ENCODE measurements at places on chromosomes 2 and 18.
A peak's percentile ranks its signal among the peaks of the same experiment; 100 is the strongest.

- no peak for DNase-seq
Observed at GRCh38 chr2:218812096-218812815, 19.3 kb downstream of the PRKAG3 start.

- DNase-seq, result no peak
Observed at GRCh38 chr18:23972453-23972852, 42.1 kb upstream of the TTC39C start.

DNA sequence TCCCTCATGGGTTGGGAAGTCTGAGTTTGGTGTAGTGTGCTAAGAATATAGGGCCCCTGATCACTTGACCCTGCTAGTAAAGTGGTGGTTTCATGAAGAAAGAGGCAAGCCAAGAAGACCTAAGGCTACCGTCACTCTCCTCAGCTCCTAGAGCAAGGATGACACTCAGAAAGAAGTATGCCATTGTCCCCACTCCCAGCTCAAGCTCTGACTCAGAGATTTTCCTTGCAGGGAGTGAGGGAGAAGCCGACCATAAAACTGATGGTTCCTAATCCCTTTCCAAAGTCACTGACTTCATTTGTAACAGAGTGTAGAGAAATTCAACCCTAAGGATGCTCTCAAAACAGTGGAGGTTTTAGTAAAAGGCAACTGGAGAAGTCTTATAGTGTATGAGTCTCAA is 80.9 kb downstream of the ICA1L start:
- no peak for DNase-seq

DNA sequence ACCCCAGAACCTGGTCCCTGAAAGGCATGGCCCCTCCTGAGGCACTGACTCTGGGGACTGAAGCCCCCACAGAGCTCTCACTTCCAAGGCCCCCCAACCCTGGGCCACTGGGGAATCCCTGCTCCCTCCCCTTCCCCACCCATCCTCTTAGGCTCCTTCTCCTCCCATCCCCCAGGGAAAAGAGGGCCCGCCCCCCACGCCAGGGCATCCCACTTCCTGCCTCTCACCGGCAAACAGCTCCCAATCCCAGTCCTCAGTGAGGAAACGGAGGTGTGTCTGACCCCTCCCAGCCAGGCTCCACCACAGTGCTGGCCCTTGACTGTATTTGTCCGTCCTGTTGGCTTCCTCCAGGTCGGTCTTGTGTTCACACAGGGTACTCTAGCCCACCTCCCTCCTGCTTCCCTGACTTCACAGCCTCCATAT is 35.0 kb upstream of the PTMA start:
- no peak for DNase-seq

DNA sequence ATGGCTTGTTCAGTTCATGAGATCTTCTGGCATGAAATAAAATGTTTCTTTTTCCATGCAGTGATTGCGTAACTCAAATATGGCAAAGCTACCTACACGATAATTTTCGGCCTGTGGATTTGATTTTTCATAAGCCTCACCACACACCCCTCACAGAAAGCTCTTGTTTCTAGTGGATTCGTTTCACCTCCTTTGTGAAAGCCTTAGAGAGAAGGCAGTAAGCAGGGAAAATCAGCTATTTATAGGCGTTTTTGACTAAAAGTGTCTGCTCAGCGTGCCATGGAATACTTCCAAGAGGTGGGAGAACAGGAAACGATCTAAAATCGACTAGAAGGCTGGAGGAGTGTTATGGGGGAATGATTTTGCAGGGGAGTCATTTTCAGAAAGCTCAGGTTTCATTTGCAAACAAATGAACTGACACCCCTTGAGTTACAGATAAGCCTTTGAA is 417.9 kb downstream of the TGIF1 start:
- no peak for DNase-seq

DNA sequence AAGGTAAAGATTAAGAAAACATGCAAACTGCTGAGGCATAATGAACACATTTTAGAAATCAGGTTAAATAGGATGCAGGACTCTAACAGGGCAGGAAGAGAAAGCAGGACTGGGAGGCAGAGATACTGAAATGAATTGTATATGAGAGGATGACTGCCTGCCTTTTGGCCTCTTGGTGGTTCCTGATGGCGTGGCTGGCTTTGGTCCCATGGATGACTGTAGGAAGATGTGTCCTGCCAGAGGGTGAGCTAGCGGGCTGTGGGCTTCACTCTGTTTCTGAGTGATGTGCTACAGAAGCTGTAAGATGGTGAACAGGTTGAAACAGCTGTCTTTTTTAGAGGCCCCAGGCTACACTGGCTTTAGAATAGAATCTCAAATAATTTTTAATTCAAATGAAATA is 517.0 kb downstream of the SLC4A3 start:
- no peak for DNase-seq

- DNase-seq, result no peak
Observed at GRCh38 chr2:215454519-215455246, 18.8 kb upstream of the FN1 start.

DNA sequence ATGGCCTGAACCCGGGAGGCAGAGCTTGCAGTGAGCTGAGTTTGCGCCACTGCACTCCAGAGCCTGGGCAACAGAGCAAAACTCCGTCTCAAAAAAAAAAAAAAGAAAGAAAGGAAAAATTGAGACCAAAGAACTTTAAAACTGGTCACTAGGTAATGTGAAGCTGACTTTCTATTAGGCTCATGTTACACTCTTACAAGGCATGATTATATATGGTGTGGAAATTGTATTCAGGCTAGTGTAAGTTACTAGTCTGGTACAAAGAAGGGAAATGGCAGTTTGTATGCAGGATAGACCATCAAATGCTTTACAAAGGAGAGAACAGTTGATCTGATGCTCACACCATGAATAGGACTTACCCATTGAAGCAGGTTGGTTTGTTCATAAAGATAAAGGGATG is 35.4 kb upstream of the ARMC9 start:
- DNase-seq, result no peak

DNA sequence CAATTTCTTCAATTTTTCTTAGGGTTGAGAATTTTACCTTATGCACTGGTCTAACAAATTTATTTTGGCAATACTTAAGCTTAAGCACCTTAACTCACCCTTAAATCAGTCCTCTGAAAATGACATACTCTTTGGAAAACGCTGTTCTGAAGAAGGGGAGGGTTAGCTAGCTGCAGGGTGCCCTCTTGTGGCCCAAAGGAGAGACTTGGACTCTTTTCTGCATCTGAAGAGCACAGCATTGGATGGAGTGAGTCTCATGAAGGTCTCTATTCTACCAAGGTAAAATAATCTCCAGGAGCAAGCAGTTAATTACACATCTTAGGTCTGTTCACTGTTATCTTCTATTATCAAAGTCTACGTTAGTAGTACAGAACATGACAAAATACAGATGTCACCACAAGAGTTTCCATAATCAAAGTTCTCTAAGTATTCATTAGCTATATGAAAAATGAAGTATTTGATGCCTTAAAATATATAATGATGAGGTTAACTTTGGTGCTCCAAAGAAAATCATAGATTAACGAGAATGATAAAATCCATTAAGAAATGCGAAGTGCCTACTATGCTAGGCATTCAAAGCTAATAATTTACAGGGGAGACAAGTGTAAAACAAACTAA is 24.4 kb downstream of the PUM2 start:
- DNase-seq, result peak; percentile 79

- no peak for DNase-seq
Observed at GRCh38 chr18:3225588-3225987, 5.8 kb upstream of the MYOM1 start.

DNA sequence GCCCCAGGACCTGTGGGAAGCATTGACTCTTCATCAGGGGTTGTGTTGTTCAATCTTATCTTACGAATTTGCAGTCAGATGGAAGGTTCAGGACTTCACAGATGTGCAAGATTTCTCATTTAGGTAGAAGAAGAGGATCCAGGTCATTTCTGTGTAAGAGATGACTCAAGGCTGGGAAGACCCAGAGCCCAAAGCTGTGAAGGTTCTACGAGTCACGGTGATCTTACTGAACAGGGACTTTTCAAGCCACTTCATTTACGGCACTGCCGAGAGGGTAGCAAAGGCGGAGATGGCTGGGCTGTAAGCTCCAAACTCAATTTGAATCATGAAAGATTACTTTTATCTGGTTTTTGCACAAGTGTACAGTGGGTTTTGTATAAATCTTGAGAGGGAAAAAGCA is 228.0 kb upstream of the MEX3C start:
- DNase-seq, result no peak

DNA sequence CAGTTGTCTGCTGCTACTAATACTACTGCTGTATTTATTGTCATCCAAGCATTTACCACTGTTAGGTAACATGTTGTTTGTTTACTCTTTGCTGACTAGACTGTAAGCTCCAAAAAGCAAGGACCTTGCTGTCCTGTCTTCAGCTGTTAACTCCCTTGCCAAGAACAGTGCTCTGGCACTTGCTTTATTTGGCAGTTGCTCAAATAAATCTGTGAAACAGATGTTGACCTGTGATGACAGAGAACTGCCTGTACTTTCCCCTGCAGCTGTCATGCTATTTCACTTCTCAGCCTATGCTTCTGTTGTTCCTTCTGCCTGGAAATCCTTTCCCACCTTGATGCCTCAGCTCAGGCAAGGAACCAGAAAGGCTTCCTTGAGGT is 181.2 kb downstream of the ATAD2B start:
- DNase-seq, result peak; percentile 5

DNA sequence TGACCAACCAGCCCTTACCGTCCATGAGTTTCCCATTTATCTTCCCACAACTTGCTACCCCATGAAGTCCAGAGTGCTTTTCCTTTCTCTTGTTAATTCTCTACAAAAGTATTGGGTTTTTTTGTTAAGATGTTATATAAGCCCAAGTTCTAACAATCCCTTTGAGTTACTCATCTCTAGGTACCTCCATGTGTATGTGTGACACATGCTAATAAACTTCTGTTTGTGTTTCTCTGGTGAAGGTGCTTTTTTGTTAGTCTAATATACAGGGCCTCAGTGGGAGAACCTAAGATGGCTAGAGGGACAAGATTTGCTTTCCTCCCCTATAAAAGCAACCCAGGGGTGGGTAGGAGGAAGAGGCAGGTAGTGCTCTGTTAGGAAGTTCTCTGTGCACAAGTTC is 31.8 kb upstream of the RMDN2 start:
- no peak for DNase-seq

DNA sequence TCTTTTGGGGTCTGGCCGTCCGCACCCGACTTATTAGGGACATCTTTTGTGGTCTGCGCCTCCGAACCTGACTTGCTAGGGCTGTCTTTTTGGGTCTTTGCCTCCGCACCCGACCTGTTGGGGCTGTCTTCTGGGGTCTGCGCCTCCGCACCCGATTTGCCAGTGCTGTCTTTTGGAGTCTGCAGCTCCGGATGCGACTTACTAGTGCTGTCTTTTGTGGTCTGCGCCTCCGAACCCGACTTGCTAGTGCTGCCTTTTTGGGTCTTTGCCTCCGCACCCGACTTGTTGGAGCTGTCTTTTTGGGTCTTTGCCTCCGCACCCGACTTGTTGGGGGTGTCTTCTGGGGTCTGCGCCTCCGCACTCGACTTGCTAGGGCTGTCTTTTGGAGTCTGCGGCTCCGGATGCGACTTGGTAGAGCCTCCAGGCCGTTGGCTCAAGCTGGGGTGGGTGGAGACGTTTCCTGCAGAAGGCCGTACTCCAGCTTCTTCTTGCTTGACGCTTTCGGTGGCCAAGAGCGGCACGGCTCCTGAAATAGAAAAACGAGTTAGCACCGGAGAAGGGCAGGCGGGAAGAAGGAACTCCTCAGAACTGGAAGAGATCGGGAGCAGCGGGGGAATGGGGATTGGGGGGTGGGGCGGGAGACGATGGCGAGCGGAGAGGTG is 498 bp downstream of the TGOLN2 start:
- peak; percentile 53 for DNase-seq

- DNase-seq, result no peak
Observed at GRCh38 chr18:35484034-35484433, 13.7 kb downstream of the INO80C start.
